Activated T-helper 1 cell treated with Interleukin-2 at 50 U/mL for 16 hours (primary cell): ENCODE measurements at places on chromosomes 6 and 20.

DNA sequence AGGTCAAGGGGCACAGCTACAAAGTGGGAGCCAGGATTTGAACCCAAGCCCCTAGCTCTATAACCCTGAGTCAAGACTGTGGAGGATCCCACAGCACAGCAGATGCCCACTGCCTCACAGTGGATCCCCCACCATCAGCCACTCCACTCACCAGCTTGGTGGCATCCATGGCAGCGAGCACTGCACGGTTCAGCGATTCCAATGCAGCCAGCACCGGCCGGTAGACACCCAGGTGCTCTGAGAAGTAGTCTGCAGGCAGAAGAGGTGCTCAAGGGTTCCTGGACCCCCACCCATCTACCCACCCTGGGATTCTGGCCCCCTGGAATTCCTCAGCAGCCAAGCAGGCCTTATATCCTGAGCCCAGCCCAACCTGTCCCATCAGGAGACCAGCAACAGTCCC is 2.5 kb downstream of the ACTL10 start:
- no peak for DNase-seq

DNA sequence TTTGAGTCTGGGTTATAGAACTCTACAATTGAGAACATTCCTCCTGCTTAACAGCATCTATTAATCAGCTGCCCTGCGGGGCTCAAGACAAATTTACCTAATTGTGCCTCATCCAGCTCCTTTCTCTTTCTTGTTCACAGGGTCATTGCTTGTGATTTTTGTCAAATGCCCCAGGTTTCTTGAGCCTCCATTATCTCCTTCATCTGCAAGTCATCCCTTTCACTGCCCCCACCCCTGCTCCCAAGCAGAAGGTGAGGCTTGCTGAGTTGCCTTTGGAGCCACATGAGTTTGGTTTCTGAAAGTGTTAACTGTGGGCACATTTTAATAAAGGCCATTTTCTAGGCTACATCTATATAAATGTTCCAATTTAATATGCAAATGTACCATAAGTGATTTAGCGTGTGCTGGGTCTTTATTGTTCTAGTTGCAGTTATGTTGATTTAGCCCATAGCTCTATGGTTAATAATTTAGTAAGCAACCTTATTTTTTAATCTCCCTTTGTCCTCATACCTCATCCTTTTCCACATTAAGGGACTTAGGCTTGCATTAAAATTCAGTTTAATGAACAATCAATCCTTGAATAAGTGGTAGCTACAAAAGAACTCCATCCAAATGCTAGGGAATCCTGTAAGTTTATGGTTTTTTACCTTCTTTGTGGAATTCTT is 56.1 kb downstream of the VSTM2L start:
- DNase-seq: no peak

GRCh38 chr6:157449610-157450009 is 68.6 kb downstream of the ZDHHC14 start:
- DNase-seq: no peak

GRCh38 chr6:161835500-161836215 is 561.8 kb upstream of the AGPAT4 start:
- no peak for DNase-seq

GRCh38 chr6:84583784-84584183 is 180.6 kb downstream of the TBX18 start:
- DNase-seq: no peak

- DNase-seq: peak; percentile 1
These were observed 109.7 kb downstream of the LRFN2 start for GRCh38 chr6:40477246-40478126.

- no peak for DNase-seq
These were observed 165.7 kb upstream of the RNF217 start for GRCh38 chr6:124796464-124796970.

DNA sequence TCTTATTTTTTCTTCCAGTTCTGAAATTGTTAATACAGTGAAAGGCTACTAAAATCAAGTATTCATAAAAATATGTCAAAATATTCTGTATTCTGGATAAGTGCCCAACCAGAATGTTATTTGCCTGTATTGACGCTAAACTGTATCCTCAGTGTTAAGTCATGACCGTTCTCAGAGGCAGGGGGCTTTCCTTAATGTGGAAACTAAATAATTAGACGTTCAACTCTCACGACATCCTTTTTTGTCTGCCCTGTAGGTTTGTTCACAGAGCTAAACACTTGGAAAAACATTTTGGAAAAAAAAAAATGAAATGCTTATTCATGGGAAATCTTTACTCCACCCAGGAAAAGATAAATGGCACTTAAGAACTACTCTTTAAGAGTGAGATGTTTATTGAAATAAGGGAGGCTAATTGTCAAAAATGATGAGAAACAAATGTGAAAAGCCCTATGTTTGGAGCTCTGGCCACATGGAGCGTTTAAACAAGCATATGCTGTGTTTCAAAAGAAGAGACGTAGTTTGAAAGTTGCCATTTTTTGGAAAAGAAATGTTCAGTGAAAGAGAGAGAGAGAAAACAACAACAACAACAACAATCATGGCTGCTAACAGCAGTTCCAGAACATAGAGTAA is 453.1 kb upstream of the MARCKS start:
- no peak for DNase-seq

DNA sequence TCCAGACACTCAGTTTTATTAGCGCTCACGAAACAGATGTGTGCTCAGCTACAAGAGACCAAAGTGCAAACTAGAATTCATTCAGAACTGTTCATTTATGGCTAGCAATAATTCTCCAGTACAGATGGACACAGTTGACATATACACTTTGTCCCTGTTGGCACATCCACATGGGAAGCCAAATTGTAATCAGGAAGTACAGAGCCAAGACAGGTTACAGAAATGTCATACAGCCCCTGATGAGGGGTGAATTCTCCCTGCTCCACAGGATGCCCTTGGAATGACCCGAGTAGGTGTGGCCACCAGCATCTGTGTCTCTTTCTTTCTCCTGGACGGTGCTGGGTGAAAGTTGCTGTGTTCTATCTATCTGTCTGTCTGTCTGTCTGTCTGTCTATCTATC is 7.6 kb downstream of the DHX35 start:
- no peak for DNase-seq

GRCh38 chr6:8335896-8336295 is 99.4 kb downstream of the SLC35B3 start:
- no peak for DNase-seq

DNA sequence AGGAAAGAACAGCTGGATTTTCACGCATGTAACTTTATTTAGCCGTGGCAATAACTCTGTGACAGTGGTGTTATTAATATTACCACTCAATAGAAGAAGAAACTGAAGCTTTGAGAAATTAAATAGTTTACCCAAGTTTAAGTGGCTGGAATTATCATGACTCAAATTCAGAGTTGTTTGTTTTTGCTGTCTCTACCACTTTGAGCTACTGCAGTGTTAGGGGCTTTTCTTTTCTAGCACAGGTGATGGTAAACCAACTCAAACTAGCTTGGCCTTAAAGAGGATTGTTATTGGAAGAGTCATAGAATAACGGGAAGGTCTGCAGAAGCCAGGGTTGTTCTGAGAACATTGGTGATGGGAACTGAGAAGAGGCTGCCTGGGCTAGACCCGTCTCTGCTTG is 66.0 kb upstream of the PREP start:
- DNase-seq: no peak
